NCI-H1436 (cell line): ENCODE measurements at places on chromosomes 12 and 14.

DNA sequence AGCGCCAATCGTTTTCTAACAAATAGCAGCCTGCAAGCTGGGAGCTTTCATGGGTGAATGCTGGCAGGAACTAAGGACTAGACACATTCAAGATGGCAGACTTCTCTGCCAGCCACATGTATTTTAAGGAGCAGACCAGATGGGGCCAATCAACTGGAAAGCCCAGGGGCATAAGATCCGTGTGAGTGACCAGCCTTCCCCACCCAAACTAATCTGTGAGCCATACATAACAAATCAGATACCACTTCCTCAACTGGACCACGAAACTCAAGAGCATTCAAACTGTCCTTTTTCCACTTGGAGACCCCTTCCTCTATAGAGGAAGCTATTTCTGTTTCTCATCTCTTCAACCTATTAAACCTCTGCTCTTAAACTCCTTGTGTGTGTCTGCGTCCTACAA, 9.7 kb downstream of the TCL1B start:
- no peak for DNase-seq

DNA sequence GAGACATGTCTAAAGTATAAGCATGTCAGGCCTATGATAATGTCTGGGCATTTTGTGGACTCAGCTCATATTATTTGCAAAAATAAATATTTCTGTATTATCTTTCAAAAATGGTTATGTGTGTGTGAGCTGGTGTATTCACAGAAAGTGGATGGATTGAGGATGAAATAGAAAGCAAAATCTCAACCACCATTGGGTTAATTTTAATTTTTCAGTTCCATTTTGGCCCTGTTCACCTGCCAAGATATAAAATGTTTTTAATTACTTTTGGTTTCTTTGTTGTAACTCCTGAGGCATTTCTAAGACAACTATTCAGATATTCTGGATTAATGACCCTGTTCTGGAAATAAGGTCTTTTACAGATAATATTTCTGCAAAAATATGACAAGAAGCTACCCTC, 232.7 kb upstream of the PPFIA2 start:
- DNase-seq, result no peak

DNA sequence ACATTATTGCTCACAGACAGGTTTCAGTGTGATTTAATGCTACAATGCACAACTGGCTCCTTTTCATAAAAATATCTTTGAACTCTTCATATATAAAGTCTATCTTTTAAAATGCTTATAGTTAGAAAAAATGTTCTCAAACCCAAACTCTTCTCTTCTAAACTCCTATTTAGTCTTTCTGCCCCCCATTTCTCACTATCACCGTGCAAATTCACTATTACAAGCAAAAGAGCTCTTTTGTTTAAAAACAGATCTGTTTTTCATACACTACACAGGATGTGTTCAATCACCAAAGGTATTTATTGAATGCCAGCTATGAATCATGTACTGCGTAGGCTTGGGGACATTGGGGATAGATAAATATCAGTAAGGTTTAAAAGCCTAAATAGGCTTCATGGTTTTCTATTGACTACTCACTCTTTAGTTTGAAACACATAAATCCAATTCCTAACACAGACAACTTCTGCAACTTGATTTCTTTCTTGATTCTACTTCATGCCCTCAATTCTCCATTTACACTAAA, 692.3 kb downstream of the C12orf50 start:
- DNase-seq, result no peak

DNA sequence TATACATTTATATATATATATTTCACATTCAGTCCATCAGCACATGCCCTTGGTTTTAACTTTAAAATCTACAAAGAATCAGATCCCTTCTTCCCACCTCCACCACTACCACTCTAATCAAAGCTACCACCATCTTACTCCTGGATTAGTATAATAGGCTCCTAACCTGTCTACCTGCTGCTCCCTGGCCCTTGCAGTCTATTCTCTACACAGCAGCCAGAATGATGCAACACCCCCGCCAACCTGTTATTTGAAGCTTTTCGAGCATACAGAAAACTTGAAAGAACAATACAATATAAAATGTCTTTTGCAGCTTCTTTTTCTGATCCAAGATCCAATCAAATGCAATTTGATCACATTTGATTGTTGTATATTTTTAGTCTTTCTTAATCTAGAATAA, 165.9 kb upstream of the HMGA2 start:
- DNase-seq, result no peak

DNA sequence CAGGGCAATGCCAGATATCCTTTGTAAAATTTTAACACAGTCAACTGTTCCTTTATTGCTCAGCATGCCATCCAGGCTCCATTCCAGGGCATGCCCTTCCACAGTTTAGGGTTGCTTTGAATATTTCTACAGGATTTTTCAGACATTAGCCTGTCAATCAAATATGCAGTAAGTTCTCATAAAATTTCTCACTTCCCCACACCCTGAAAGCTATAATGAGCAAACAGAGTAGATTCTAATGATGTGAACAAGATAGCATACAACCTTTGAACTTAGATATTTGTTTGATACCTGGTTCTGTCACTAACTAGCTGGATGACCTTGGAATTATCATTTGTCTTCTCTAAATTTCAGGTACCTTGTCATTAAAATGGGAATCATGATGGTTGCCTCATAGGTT, 251.2 kb downstream of the SYT1 start:
- no peak for DNase-seq

- DNase-seq, result no peak
Measured at GRCh38 chr12:109387425-109388166, 39.9 kb downstream of the MYO1H start.

DNA sequence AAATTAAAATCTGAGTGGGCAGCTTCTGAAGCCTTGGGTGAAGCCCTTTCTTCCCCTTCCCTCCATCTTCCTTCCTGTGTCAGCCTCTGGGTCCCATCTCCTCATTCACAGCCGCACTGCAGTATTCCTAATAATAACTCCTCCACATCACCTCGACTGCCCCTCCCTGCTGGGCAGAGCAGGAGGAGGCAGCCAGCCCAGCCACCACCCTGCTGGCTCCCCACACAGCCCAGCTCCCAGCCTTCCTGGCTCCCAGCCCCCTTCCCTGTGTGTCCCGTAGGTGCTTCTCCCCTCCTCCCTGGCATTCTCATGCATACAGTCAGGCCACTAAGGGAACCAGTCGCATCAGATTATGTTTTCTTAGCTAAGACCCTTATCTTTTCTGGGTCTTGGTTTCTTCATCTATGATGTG, 3.7 kb downstream of the IFFO1 start:
- DNase-seq, result no peak

DNA sequence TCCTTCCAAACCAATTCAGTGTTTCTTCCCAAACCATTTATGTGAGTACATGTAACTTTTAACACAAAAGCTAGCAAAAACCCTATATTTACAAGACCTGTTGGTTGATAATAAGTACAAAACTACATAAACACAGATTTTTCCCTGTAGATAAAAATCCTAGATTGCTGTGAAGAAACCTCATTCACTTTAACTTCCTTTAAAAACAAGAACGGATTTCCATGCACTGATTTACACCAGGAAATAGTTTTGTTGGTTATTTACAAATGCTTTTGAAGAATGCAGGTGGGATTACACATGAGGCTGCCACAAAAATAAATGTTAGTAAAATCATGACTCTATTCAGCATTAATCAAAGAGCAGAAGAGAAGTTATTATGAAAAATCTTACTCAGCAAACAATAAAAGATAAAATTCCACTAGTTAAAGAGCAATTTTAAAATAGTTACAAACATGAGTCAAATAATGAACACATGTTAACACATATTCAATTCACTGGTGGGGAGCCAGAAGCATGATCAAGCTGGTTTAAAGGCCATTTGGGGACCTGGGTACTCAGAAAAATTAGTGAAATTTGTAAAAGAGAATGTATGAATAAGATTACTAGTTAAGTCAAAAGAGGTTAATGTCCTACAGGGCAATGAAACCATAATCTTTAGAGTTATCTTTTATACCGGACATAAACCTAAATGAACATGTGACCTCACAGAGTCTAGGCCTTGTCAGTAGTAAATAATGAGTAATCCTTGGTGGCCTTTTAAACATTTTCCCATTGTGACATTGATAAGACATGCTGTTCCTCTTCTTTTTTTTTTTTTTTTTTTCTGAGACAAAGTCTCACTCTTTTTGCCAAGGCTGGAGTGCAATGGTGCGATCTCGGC, 79.9 kb downstream of the PHLDA1 start:
- no peak for DNase-seq

DNA sequence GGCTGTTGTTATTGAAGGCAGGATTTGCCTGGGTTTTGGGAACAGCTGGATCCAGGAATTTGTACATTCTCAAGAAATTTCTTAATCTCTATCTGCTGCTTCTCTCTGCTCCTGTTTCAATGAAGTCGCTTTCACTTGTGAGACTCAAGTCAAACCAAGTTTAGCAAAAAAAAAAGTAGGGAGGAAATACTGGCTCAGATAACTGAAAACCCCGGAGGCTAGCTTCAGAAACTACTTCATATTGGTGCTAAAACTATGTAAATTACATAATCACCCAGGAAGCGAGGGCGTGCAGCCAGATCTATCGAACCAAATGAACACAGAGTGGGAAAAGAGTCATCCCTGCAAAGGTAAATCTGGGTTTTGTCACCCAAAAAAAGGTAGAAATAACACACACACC, 68.3 kb upstream of the FICD start:
- no peak for DNase-seq

DNA sequence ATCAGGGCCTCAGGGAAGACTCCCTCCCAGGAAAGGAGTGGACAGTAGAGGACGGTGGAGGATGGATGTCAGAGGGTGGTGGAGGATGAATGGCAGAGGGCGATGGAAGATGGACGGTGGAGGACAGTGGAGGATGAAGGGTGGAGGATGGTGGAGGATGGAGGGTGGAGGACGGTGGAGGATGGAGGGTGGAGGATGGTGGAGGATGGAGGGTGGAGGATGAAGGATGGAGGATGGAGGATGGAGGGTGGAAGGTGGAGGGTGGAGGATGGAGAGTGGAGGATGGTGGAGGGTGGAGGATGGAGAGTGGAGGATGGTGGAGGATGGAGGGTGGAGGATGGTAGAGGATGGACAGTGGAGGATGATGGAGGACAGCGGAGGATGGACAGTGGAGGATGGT, 95.9 kb downstream of the LRRC74A start:
- DNase-seq, result no peak

GRCh38 chr12:132327336-132328171, 1.8 kb downstream of the GALNT9 start:
- DNase-seq, result no peak

GRCh38 chr14:33414041-33414440, 475.4 kb downstream of the NPAS3 start:
- no peak for DNase-seq

DNA sequence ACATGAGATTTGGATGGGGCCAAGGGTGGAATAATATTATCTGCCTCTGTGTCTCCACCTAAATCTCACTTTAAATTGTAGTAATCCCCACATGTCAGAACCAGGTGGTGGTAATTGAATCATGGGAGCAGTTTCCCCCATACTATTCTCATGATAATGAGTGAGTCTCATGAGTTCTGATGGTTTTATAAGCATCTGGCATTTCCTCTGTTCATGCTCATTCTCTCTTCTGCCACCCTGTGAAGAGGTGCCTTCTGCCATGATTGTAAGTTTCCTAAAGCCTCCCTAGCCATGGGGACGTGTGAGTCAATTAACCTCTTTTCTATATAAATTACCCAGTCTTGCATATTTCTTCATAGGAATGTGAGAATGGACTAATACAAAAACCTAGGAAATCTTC, 29.9 kb downstream of the TSPAN19 start:
- DNase-seq, result no peak

GRCh38 chr14:71555654-71556559, 376.3 kb upstream of the RGS6 start:
- no peak for DNase-seq

DNA sequence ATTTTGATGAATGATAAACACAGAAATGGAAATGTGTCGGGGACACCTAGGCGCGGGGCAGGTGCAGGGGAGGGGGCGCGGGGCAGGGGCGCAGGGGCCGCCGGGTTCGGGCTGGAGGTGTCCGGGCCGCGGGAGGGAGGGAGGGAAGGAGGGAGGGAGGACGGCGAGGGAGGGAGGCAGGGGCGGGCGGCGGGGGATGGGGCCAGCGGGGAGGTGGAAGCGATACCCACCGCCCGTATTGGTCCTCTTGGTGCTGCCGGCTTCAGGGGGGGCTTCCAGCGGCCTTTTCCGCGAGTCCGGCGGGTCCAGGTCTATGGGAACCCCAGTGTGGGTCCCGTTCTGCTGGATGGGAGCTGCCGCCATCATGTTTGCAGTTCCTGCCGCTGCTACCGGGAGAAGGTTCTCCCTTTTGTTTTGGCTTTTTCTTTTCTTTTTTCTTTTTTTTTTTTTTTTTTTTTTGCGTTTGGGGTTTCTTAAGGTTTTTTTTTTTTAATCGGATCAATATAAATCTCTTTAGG, 703 bp downstream of the NOVA1 start:
- DNase-seq, result no peak

DNA sequence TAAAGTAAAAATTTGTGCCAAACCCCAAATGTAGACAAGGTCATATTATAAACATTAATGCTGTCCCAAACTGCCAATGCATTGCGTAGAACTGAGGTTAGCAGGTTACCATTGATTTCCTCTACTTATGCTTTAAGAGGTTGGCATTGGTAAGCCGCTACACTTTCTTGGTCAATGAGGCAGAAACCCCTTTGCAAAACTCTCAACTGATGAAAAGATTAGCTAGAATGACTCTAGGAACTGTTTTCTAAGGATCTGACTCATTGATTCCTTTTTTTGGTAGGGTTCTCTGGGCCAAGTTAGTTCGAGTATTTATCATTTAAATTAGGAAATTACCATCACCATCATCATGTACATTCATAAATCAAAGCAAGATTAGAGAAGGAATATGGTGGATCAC, 44.6 kb downstream of the HMGA2 start:
- no peak for DNase-seq

GRCh38 chr12:12559719-12560296, 2.9 kb downstream of the DUSP16 start:
- DNase-seq, result no peak

GRCh38 chr12:80692114-80692513, 15.3 kb upstream of the MYF6 start:
- no peak for DNase-seq

DNA sequence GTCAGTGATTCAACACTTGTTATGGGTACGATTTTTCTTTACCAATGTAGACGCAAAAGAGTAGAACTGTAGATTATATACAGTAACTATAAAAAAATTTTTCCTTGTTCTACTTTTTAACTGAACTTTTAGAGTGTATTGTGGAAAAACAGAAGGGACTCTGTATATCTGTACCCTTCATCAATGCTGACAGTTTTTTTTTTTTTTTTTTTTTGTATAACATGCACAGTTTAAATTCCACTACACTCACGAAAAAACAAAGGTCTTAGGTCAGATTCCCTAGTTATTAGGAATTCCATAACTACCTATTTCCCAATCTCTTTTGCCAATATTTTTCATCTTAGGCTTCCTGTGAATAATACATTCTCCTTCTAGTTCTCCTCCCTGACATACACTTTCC, 6.4 kb downstream of the DDHD1 start:
- DNase-seq, result no peak

GRCh38 chr12:108449478-108449877, 65.6 kb upstream of the FICD start:
- no peak for DNase-seq

DNA sequence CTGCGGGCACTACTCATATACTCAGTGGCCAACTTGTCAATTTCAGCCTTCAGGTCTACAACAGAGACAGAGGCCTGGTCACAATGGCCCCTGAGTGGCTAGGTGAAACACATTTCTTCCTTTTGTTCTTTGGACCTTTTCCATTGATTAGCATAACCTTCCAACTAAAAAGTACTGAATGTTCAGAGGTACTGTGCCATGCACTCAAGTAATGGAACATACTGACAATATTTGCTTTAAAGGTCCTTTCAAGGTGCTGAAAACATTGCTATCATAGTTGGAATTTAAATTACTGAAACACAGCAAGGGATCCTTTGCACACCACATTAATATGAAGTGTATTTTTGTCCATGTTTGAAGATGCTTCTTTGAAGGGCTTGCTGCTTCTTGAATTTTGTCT, 6.1 kb upstream of the ACRBP start:
- DNase-seq, result no peak
